Keratinocyte (primary cell): ENCODE measurements at places on chromosomes 2 and 18. TPM values are rescaled to one million over a fixed set of nuclear protein-coding genes. Genes with fewer than 3 reads are reported as not detected.

- H3K27me3 ChIP-seq: no peaks in the 10 kb centered on the region
- no peaks in the 10 kb centered on the region for H3K36me3 ChIP-seq
- peak; percentile 23 for DNase-seq
- peaks cover 18% of the 10 kb centered on the region for H3K4me1 ChIP-seq
- no peak overlapping the region for H3K27ac ChIP-seq
Observed at GRCh38 chr2:12397854-12398253, 318.9 kb upstream of the TRIB2 start.

DNA sequence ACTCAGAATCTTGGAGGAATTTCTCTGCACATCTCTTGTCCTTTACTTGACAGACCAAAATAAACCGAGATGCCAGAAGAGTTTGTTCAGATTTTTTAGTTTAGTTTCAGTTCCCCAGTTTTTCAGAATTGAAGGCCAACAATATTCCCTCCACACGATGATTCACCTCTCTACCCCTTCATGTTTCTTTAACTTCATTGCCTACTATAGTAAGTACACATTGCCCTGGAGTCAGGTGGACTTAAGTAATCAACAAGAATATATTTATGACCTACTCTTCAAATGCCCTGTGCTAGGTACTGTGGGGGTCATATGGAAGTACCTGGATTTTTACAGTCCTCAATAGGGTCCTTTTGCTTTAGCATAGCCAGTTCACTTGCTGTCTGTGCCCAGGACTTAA is 79.6 kb upstream of the CTLA4 start:
- H3K4me3 ChIP-seq: no peak overlapping the region
- no peaks in the 10 kb centered on the region for H3K4me1 ChIP-seq

DNA sequence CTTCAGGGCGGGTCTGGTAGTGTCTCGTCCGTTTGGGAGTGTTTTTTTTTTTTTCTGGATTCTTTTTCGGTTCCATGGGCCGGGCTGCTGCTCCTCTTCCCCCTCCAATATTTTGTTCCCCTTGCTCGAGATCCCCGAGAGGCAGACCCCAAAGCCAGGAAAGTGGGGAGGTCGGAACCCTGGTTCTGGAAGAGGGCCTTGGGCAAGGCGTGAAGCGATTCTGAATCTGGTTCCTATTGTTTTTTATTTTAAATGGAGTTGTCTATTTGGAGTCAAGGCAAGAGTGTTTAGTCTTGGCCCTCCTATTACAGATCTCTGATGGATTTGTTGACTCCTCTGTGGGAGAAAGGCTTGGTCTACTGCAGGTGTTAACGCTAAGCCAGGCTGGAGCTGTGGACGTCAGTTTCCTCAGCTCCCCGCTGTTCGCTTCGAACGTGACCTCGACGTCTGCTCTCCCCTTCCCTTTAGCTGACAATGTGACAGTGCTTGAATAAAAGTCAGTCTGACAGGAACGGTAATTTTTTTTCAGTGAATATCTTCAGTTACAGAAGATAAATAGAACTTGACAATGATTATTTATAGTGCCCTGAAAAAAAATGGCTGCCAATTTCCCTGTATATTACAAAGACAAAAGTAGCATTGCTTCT is 683 bp upstream of the DNAJC27 start:
- H3K36me3 ChIP-seq: no peaks in the 10 kb centered on the region
- H3K4me1 ChIP-seq: no peaks in the 10 kb centered on the region
- DNase-seq: no peak
- H3K27ac ChIP-seq: peak overlapping the region; percentile 98

- H3K27ac ChIP-seq: no peak overlapping the region
- H3K36me3 ChIP-seq: no peaks in the 10 kb centered on the region
- H3K4me3 ChIP-seq: no peak overlapping the region
- no peak for DNase-seq
- H3K4me1 ChIP-seq: peaks cover 9% of the 10 kb centered on the region
Observed at GRCh38 chr2:86335865-86336674, 1.4 kb downstream of the REEP1 start.

- H3K4me1 ChIP-seq: no peaks in the 10 kb centered on the region
- H3K4me3 ChIP-seq: no peak overlapping the region
- no peak overlapping the region for H3K27ac ChIP-seq
- DNase-seq: no peak
- H3K27me3 ChIP-seq: peaks cover 15% of the 10 kb centered on the region
- H3K36me3 ChIP-seq: no peaks in the 10 kb centered on the region
Observed at GRCh38 chr2:30772021-30772705, 35.1 kb downstream of the CAPN13 start.

DNA sequence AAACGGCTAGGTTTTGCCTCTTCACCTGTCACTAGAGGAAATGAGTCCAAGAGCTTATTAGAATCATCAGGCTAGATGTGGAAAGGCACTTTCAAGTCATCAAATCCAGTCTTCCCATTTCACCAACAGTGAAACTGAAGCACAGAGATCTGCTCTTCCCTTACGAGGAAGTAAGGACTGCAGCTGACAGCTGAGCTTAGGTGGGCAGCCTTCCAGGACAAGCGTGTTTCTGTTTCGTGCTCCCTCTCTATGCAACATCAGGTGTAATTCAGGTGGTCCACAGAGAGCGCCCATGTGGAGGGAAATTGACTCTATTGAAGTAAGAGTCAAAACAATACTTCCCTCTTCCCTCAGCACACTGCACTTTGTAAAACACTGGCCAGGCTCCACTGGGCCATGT is 5.5 kb downstream of the CYRIA start:
- no peaks in the 10 kb centered on the region for H3K36me3 ChIP-seq
- no peak overlapping the region for H3K4me3 ChIP-seq
- H3K27ac ChIP-seq: no peak overlapping the region
- peaks cover 24% of the 10 kb centered on the region for H3K27me3 ChIP-seq

- no peak overlapping the region for H3K27ac ChIP-seq
- H3K36me3 ChIP-seq: no peaks in the 10 kb centered on the region
- no peak overlapping the region for H3K4me3 ChIP-seq
- H3K4me1 ChIP-seq: peaks cover 12% of the 10 kb centered on the region
- DNase-seq: no peak
- H3K27me3 ChIP-seq: no peaks in the 10 kb centered on the region
Observed at GRCh38 chr2:164515030-164515429, 106.3 kb downstream of the GRB14 start.

- no peak for DNase-seq
- H3K27ac ChIP-seq: no peak overlapping the region
- no peaks in the 10 kb centered on the region for H3K4me1 ChIP-seq
- no peak overlapping the region for H3K4me3 ChIP-seq
- no peaks in the 10 kb centered on the region for H3K36me3 ChIP-seq
Observed at GRCh38 chr18:40313030-40313642, 1641.9 kb upstream of the PIK3C3 start.

GRCh38 chr2:11602563-11603204 is 67.3 kb downstream of the NTSR2 start:
- no peak overlapping the region for H3K4me3 ChIP-seq
- peaks cover 4% of the 10 kb centered on the region for H3K27me3 ChIP-seq
- H3K27ac ChIP-seq: no peak overlapping the region
- no peaks in the 10 kb centered on the region for H3K36me3 ChIP-seq
- DNase-seq: no peak

- DNase-seq: no peak
- no peaks in the 10 kb centered on the region for H3K4me1 ChIP-seq
- no peak overlapping the region for H3K27ac ChIP-seq
- peaks cover 9% of the 10 kb centered on the region for H3K36me3 ChIP-seq
- H3K4me3 ChIP-seq: no peak overlapping the region
Observed at GRCh38 chr2:200449149-200449548, 60.7 kb downstream of the KCTD18 start.

DNA sequence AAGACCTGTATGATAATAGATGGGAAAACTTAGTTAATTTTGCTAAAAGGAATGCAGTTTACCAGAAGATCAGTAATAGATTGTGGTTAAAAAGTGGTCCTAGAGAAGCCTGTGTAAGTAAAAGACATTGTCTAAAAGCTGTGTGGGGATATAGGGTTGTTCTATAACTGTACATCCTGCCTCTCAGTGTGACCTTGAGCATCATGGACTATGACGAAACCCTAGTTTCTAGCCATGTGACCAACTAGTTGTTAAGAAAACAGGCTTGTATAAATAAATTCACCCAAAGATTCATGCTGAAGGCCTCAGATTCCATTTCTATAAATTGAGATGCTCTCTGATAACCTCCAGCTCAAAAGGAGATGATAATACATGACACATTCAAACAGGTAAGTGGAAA is 160.7 kb downstream of the IKZF2 start:
- no peaks in the 10 kb centered on the region for H3K36me3 ChIP-seq
- no peaks in the 10 kb centered on the region for H3K27me3 ChIP-seq
- no peaks in the 10 kb centered on the region for H3K4me1 ChIP-seq
- DNase-seq: no peak
- H3K4me3 ChIP-seq: no peak overlapping the region

DNA sequence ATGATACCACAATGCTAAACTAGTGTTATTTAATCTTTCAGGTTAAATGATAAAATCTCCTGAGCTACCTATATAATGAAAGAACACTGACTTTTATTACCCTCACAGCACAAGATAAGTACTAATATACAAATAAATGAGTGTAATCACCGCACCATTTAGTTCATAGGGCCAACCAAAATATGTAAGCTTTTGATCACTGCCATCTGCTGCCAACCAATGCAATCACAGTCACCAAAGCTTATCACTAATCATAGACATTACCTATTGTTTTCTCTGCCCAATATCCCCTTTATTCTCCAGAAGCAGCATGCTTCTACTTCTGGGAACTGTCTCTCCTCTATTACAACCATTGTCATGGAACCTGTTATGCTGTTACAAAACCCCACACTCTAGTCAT is 151.6 kb upstream of the LRATD1 start:
- DNase-seq: no peak
- H3K36me3 ChIP-seq: no peaks in the 10 kb centered on the region
- no peak overlapping the region for H3K27ac ChIP-seq
- H3K4me3 ChIP-seq: no peak overlapping the region

GRCh38 chr2:160264308-160264707 is 64.2 kb upstream of the ITGB6 start:
- no peaks in the 10 kb centered on the region for H3K36me3 ChIP-seq
- DNase-seq: no peak
- no peak overlapping the region for H3K27ac ChIP-seq

GRCh38 chr2:227717687-227718567 is at the start of gene SLC19A3:
SLC19A3 (minus strand) TSS chr2:227718028; CDS start chr2:227702318, 15,710 bp downstream.
- H3K27ac ChIP-seq: no peak within 1 kb of the TSS
- peak within 1 kb of the TSS; percentile 27 for H3K4me3 ChIP-seq
- no peaks in the 10 kb centered on the region for H3K27me3 ChIP-seq
- DNase-seq: peak; percentile 4
- no peaks in the 10 kb centered on the region for H3K4me1 ChIP-seq

DNA sequence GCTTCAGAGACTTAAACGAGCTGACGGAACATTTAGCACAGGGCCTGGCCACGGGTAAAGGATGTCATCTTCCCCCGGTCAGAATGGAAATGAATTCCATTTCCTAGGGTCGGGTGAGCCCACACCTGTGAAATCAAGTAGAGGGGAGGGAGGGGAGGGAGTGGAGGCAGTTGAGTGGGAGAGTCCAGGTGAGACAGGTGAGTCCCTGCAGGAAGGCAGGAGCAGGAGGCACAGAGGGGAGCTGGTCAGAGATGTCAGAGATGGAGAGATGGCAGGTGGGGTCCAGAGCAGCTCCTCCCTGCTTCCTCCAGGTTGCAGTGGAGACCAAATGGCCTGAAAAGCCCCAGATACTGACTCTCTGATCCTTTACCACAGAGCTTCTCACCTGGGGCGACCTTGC is 55.2 kb downstream of the SH3BP4 start:
- peaks cover 41% of the 10 kb centered on the region for H3K4me1 ChIP-seq
- peak overlapping the region; percentile 84 for H3K27ac ChIP-seq
- H3K36me3 ChIP-seq: peaks cover 15% of the 10 kb centered on the region
- no peak for DNase-seq
- H3K4me3 ChIP-seq: no peak overlapping the region
- no peaks in the 10 kb centered on the region for H3K27me3 ChIP-seq

DNA sequence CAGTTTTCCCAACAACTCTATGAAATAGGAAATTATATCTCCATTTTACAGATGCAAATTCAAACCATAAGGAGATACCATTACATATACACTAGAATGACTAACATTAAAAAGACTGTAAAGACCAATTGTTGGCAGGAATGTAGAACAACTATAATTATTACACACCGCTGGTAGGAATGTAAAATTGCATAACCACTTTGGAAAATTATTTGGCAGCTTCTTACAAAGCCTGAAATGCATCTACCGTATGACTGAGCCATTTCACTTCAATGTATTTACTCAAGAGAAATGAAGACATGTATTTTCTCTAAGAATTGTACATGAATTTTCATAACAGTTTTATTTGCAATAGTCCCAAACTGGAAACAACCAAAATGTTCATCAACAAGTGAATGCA is 189.1 kb upstream of the BCL2L11 start:
- no peaks in the 10 kb centered on the region for H3K27me3 ChIP-seq
- H3K4me1 ChIP-seq: no peaks in the 10 kb centered on the region
- no peaks in the 10 kb centered on the region for H3K36me3 ChIP-seq

GRCh38 chr2:10331702-10332401 is 29.1 kb downstream of the HPCAL1 start:
- no peak overlapping the region for H3K27ac ChIP-seq
- H3K27me3 ChIP-seq: no peaks in the 10 kb centered on the region
- no peaks in the 10 kb centered on the region for H3K36me3 ChIP-seq
- DNase-seq: no peak
- no peak overlapping the region for H3K4me3 ChIP-seq

DNA sequence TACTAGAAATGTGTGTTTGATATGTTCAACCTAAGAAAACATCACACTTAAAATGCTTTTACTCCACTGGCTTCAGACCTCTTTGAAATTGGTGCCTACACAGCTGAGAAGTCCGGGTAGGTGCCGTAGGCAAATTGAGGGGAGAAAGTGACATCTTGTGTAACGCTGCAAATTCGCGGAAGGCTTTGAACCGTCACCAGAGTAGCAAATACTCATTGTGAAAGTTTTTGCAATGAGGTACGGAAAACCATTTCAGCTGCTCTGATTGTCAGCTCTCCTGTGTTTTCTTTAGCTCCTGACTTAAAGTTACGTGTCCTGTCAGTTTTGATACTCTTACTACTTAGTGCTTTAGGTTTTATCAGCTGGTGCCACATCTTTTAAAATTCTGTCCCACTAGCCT is 224.5 kb downstream of the FAM210A start:
- peaks cover 8% of the 10 kb centered on the region for H3K4me1 ChIP-seq
- no peak overlapping the region for H3K4me3 ChIP-seq
- DNase-seq: no peak
- H3K27ac ChIP-seq: no peak overlapping the region
- H3K36me3 ChIP-seq: no peaks in the 10 kb centered on the region
- H3K27me3 ChIP-seq: peaks cover 10% of the 10 kb centered on the region

- H3K4me3 ChIP-seq: no peak overlapping the region
- peaks cover 75% of the 10 kb centered on the region for H3K4me1 ChIP-seq
- no peak for DNase-seq
- H3K27ac ChIP-seq: peak overlapping the region; percentile 56
Observed at GRCh38 chr2:9230051-9230802, 23.6 kb downstream of the ASAP2 start.

GRCh38 chr2:46331109-46331766 is 34.0 kb downstream of the EPAS1 start:
- H3K4me1 ChIP-seq: peaks cover 99% of the 10 kb centered on the region
- H3K27ac ChIP-seq: peak overlapping the region; percentile 92
- no peaks in the 10 kb centered on the region for H3K27me3 ChIP-seq

Gene SCLY
- polyA plus RNA-seq: 11.4 to 11.9 TPM (median 11.8 TPM) in 3 replicates

Gene DLX1
- polyA plus RNA-seq: 0.68 to 1.5 TPM (median 0.88 TPM) in 3 replicates

Gene PROC
- 0.16 to 0.42 TPM (median 0.33 TPM) in 3 replicates for polyA plus RNA-seq

Gene CELF4
- polyA plus RNA-seq: not detected in 3 replicates

Gene NFATC1
- 0.27 to 1.4 TPM (median 0.77 TPM) in 3 replicates for polyA plus RNA-seq

Gene PDE1A
- polyA plus RNA-seq: 0.06 to 0.10 TPM (median 0.07 TPM) in 3 replicates

Gene TBR1
- polyA plus RNA-seq: 0.03 TPM in 1 of 3 replicates, not detected in the others

Gene ATP6V1C2
- polyA plus RNA-seq: 0.31 to 0.55 TPM (median 0.49 TPM) in 3 replicates

Gene CDH7
- not detected in 3 replicates for polyA plus RNA-seq

Gene ABCG8
- polyA plus RNA-seq: not detected in 3 replicates

Gene AQP12A
- polyA plus RNA-seq: not detected in 3 replicates

Gene ARHGAP15
- 0.21 TPM in 1 of 3 replicates, not detected in the others for polyA plus RNA-seq
